NCI-H774 (cell line): ENCODE measurements at places on chromosomes 6 and 20.

GRCh38 chr20:41030061-41030460 is 1.4 kb downstream of the TOP1 start:
- DNase-seq, result no peak

- no peak for DNase-seq
Observed at GRCh38 chr20:63346131-63347080, 14.7 kb downstream of the CHRNA4 start.

GRCh38 chr20:5945963-5946362 is 4.4 kb downstream of the TRMT6 start:
- DNase-seq, result no peak

DNA sequence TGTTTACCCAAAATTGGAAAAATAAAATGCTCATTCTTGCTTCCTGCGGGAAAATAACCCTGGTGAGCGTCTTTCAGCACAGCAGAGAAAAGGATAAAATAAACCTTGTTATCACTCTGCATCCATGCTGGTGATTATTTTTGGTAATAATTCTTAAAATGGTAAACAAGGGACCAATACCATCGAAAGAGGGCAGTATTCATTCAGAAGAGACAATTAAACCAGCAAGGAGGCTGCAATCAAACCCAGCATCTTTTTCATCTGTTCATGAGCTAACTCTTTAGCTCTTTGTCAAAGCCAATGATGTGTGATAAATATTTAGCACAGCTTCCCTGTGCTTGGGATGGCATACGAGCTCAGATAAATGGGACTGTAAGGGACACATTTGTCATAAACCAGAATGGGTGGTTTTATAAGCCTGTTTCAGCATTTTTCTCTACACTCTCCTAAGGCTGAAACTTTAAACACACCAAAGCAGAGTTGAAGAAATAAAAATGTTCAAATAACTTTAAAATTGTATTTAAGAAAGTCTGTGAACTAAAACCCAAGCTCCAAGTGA is 34.4 kb downstream of the CDH26 start:
- DNase-seq, result no peak
